Neuronal stem cell (in vitro differentiated cells): ENCODE measurements at places on chromosomes 3 and 15.

GRCh38 chr3:72155391-72156064 lies 370.6 kb upstream of the PROK2 start:
- H3K27me3 ChIP-seq: no peaks in the 10 kb centered on the region
- peaks cover 2% of the 10 kb centered on the region for H3K4me1 ChIP-seq
- H3K27ac ChIP-seq: no peak overlapping the region
- DNase-seq: no peak

DNA sequence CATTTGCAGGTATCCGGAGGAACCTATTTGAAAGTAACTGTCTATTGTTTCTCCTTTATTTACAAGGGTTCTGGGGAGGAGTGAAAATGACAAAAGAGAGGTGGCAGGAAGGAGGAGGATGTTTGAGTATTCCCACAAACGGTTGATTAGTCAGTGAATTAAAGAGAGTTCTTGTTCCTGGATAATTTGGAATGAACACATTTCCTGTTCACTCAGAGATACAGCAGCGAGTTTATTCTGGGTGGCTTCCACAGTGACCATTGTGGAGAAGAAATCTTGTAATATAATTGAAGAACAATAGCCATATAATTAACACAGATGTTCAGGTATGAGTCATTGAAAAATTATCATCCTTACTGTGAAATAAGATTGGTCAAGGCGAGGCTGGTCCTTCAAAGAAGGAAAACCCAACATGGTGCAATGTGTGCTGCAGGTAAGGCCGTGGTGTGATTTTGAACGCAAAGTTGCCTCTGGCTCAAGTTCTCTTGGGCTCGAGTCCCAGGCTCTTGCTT lies 77.3 kb downstream of the NFKBIZ start:
- H3K27me3 ChIP-seq: no peaks in the 10 kb centered on the region
- H3K4me1 ChIP-seq: peaks cover 1% of the 10 kb centered on the region
- H3K36me3 ChIP-seq: no peaks in the 10 kb centered on the region

GRCh38 chr15:61796056-61796455 lies 264.2 kb downstream of the VPS13C start:
- no peak overlapping the region for H3K4me3 ChIP-seq
- no peaks in the 10 kb centered on the region for H3K36me3 ChIP-seq
- no peak overlapping the region for H3K27ac ChIP-seq
- H3K4me1 ChIP-seq: no peaks in the 10 kb centered on the region

DNA sequence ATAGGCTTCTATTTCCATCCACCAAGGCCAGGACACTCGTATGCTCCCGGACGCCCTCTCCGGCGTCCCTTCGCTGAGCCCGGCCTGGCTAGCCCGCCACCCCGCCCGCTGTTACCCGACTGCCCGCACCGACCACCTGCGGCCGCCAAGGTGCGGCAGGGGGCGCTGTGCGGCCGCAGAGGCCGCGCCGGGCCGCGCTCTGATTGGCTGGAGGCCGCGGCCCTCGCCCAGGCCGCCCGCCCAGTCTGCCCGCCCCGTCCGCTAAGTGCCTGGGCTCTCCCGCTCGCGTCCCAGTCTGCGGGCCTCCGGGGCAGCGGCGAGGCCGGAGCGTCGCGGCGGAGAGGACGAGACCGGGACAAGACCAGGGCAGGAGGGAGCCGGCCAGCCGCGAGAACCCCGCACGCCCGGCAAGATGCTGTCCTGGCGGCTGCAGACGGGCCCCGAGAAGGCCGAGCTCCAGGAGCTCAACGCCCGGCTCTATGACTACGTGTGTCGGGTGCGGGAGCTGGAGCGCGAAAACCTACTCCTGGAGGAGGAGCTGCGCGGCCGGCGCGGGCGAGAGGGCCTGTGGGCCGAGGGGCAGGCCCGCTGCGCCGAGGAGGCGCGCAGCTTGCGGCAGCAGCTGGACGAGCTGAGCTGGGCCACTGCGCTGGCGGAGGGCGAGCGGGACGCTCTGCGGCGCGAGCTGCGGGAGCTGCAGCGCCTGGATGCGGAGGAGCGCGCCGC lies at the start of gene SYNM:
TSS of gene SYNM (plus strand) at position 293 of the 726 bp plus-strand sequence. CDS start at position 413, 120 bp downstream.
- DNase-seq: peak; percentile 82
- peaks cover 10% of the 10 kb centered on the region for H3K27me3 ChIP-seq
- H3K4me3 ChIP-seq: peak within 1 kb of the TSS; percentile 84
- no peaks in the 10 kb centered on the region for H3K36me3 ChIP-seq
- H3K27ac ChIP-seq: no peak within 1 kb of the TSS
- H3K4me1 ChIP-seq: peaks cover 7% of the 10 kb centered on the region

- H3K4me3 ChIP-seq: no peak overlapping the region
- no peaks in the 10 kb centered on the region for H3K27me3 ChIP-seq
- H3K27ac ChIP-seq: no peak overlapping the region
- H3K36me3 ChIP-seq: no peaks in the 10 kb centered on the region
- peaks cover 3% of the 10 kb centered on the region for H3K4me1 ChIP-seq
- no peak for DNase-seq
Measured at GRCh38 chr3:23685541-23686258, 120.1 kb upstream of the UBE2E1 start.

GRCh38 chr15:88904624-88905327 lies 8.4 kb downstream of the MFGE8 start:
- no peak overlapping the region for H3K4me3 ChIP-seq
- H3K36me3 ChIP-seq: peaks cover 51% of the 10 kb centered on the region
- H3K27me3 ChIP-seq: no peaks in the 10 kb centered on the region
- H3K4me1 ChIP-seq: no peaks in the 10 kb centered on the region
- H3K27ac ChIP-seq: no peak overlapping the region

GRCh38 chr3:42556089-42556632 lies 25.6 kb downstream of the SEC22C start:
- H3K4me1 ChIP-seq: no peaks in the 10 kb centered on the region
- no peak overlapping the region for H3K27ac ChIP-seq
- no peaks in the 10 kb centered on the region for H3K27me3 ChIP-seq
- no peak for DNase-seq
- no peak overlapping the region for H3K4me3 ChIP-seq

DNA sequence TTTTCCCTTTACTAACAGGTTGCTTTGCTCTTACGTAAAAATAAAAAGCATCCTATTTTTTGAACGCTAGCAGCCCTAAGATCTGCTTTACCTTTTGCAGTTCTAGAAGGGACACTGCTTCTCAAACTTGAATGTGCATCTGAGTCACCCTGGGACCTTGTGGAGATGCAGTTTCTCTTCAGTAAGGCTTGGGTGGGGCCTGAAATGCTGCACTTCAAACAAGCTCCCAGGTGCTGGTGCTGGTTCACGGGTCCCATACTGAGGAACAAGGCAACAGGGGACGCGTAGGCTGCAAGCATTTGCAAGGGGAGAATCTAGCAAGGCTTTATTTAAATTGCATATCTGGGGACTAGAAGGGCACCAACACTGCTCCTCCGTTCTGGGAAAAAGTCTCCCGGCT lies 30.0 kb downstream of the MB21D2 start:
- no peak overlapping the region for H3K4me3 ChIP-seq
- H3K27me3 ChIP-seq: no peaks in the 10 kb centered on the region
- H3K27ac ChIP-seq: no peak overlapping the region
- H3K4me1 ChIP-seq: peaks cover 5% of the 10 kb centered on the region
- no peak for DNase-seq
- no peaks in the 10 kb centered on the region for H3K36me3 ChIP-seq

- no peaks in the 10 kb centered on the region for H3K36me3 ChIP-seq
- no peaks in the 10 kb centered on the region for H3K4me1 ChIP-seq
- no peak for DNase-seq
- no peak overlapping the region for H3K4me3 ChIP-seq
Measured at GRCh38 chr3:145015253-145015652, 1043.6 kb downstream of the DIPK2A start.

DNA sequence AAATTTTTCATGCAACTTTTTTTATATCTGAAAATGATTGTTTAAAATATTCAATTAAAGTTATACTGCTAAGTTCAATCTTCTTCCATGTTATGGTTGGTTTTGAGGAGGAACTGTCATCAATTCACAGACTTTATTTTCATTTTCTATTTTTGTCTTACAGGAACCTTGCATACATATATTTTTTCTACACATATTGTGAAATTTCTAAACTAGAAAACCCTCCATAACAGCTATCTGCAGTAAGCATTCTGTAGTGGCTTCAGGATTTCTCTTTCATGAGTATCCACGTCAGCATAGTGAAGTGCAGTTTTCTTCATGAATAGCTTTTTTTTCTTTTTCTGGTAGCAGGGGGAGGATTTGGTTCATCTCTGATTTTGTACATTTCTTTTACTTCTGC lies 48.2 kb downstream of the ATR start:
- no peaks in the 10 kb centered on the region for H3K27me3 ChIP-seq
- H3K36me3 ChIP-seq: peaks cover 1% of the 10 kb centered on the region
- H3K27ac ChIP-seq: no peak overlapping the region

GRCh38 chr3:114685161-114685560 lies 391.3 kb downstream of the TIGIT start:
- peaks cover 2% of the 10 kb centered on the region for H3K4me1 ChIP-seq
- DNase-seq: peak; percentile 12
- H3K27me3 ChIP-seq: no peaks in the 10 kb centered on the region
- H3K4me3 ChIP-seq: no peak overlapping the region
- H3K27ac ChIP-seq: peak overlapping the region; percentile 65

- no peak overlapping the region for H3K27ac ChIP-seq
- H3K4me3 ChIP-seq: no peak overlapping the region
- peaks cover 2% of the 10 kb centered on the region for H3K4me1 ChIP-seq
- DNase-seq: no peak
Measured at GRCh38 chr15:47824147-47824546, 106.8 kb downstream of the SEMA6D start.
